ENCODE measurements at places on chromosomes 6 and 20. TPM values are rescaled to one million over a fixed set of nuclear protein-coding genes. Genes with fewer than 3 reads are reported as not detected.

The FAM162B gene
- total RNA-seq: 5.6 TPM

The DEFB125 gene
- total RNA-seq: not detected

The PNISR gene
- 52.3 TPM for total RNA-seq

The SLC22A2 gene
- total RNA-seq: not detected

The YWHAB gene
- total RNA-seq: 78.5 TPM

The EDN3 gene
- total RNA-seq: 1.1 TPM

The METTL24 gene
- total RNA-seq: 2.5 TPM

The POM121L2 gene
- total RNA-seq: not detected

The MEA1 gene
- total RNA-seq: 85.0 TPM

The LAMP5 gene
- total RNA-seq: 0.16 TPM

The TRERF1 gene
- total RNA-seq: 9.6 TPM

The LRP11 gene
- total RNA-seq: 73.7 TPM

The ZNF335 gene
- 38.6 TPM for total RNA-seq

The SDC4 gene
- 269 TPM for total RNA-seq

The MOXD1 gene
- total RNA-seq: 17.8 TPM

The GSTA1 gene
- 1.4 TPM for total RNA-seq

The ZBP1 gene
- not detected for total RNA-seq

The PSMB1 gene
- total RNA-seq: 205 TPM

The PLCG1 gene
- total RNA-seq: 59.0 TPM

The AGER gene
- 3.2 TPM for total RNA-seq

The SLC44A4 gene
- total RNA-seq: 4.4 TPM

The HUS1B gene
- total RNA-seq: 0.49 TPM

The ZNF165 gene
- 1.4 TPM for total RNA-seq

The SOX18 gene
- 1.1 TPM for total RNA-seq

The KCNK17 gene
- total RNA-seq: 0.39 TPM

The MAFB gene
- total RNA-seq: 40.4 TPM

The RSPO4 gene
- 0.59 TPM for total RNA-seq

The FBXO5 gene
- 2.0 TPM for total RNA-seq

The MAPK13 gene
- 117 TPM for total RNA-seq

The TOX2 gene
- total RNA-seq: 1.9 TPM

The BLCAP gene
- 102 TPM for total RNA-seq

The VNN1 gene
- 0.15 TPM for total RNA-seq

The ROS1 gene
- total RNA-seq: 0.42 TPM

The TUBB1 gene
- 0.04 TPM for total RNA-seq

The JPH2 gene
- 1.5 TPM for total RNA-seq

The GPR63 gene
- total RNA-seq: 0.80 TPM

The UST gene
- 12.2 TPM for total RNA-seq

The EPPIN gene
- total RNA-seq: not detected

The CEP162 gene
- total RNA-seq: 3.6 TPM

The F13A1 gene
- total RNA-seq: 46.5 TPM

The CCN6 gene
- total RNA-seq: 1.3 TPM

The CCN2 gene
- total RNA-seq: 56.8 TPM

The ITPR3 gene
- total RNA-seq: 161 TPM

The PXDC1 gene
- total RNA-seq: 58.4 TPM

The PTGIS gene
- total RNA-seq: 12.7 TPM

The PARD6B gene
- total RNA-seq: 10.7 TPM

The ZNF311 gene
- total RNA-seq: 1.4 TPM
